Body of pancreas (tissue), 4 donors: ENCODE measurements at places on chromosomes 12 and 14. TPM values are rescaled to one million over a fixed set of nuclear protein-coding genes. Genes with fewer than 3 reads are reported as not detected.

Gene RPL10L
- total RNA-seq, result not detected

Gene CLEC4D
- total RNA-seq, result not detected

Gene GARIN6
- not detected for total RNA-seq

Gene SYNDIG1L
- total RNA-seq, result not detected

Gene FAM181A
- total RNA-seq, result not detected

Gene SOAT2
- total RNA-seq, result not detected

Gene OTOGL
- 0.26 TPM for total RNA-seq

Gene RDH12
- total RNA-seq, result 2.0 TPM

Gene RNASE7
- 1.0 TPM for total RNA-seq

Gene CLEC2A
- total RNA-seq, result not detected

Gene AHNAK2
- total RNA-seq, result 3.6 TPM

Gene HECTD4
- total RNA-seq, result 45.2 TPM

Gene GLS2
- 44.4 TPM for total RNA-seq

Gene TSPAN9
- 14.0 TPM for total RNA-seq

Gene MANSC1
- 12.2 TPM for total RNA-seq

Gene RND1
- 1.6 TPM for total RNA-seq

Gene WDR89
- total RNA-seq, result 2.6 TPM

Gene TMEM30B
- total RNA-seq, result 30.4 TPM
